ENCODE measurements at places on chromosomes 1 and 21. TPM values are rescaled to one million over a fixed set of nuclear protein-coding genes. Genes with fewer than 3 reads are reported as not detected.

Gene TTC24
- total RNA-seq = not detected

Gene LHX8
- not detected for total RNA-seq

Gene CRYZ
- total RNA-seq = 21.4 TPM

Gene CHIA
- not detected for total RNA-seq

Gene RBM11
- not detected for total RNA-seq

Gene BTBD8
- total RNA-seq = 1.6 TPM

Gene KRTAP19-3
- total RNA-seq = not detected

Gene TEKT2
- 2.1 TPM for total RNA-seq

Gene NCF2
- 8.9 TPM for total RNA-seq

Gene FLG2
- total RNA-seq = not detected

Gene MARK1
- 9.9 TPM for total RNA-seq

Gene ACADM
- total RNA-seq = 53.8 TPM

Gene CFHR5
- total RNA-seq = not detected

Gene SPRR4
- not detected for total RNA-seq

Gene RAB29
- 4.7 TPM for total RNA-seq

Gene AMPD1
- total RNA-seq = 40.7 TPM

Gene IKBKE
- total RNA-seq = 2.6 TPM

Gene RAP1GAP
- total RNA-seq = 1.0 TPM

Gene AXDND1
- total RNA-seq = under 0.01 TPM

Gene MCOLN3
- total RNA-seq = 0.52 TPM

Gene RGS4
- 3.7 TPM for total RNA-seq

Gene PTGFR
- total RNA-seq = 17.2 TPM

Gene MAPKAPK2
- total RNA-seq = 26.6 TPM

Gene GPR25
- not detected for total RNA-seq

Gene TFF2
- total RNA-seq = not detected

Gene RHEX
- total RNA-seq = 3.1 TPM

Gene TRIM45
- total RNA-seq = 7.3 TPM

Gene ALPL
- total RNA-seq = 1.0 TPM

Gene LINGO4
- under 0.01 TPM for total RNA-seq
